A549 treated with RU486 at 1 μM for 4 hours (cell line): ENCODE measurements at places on chromosomes 3 and 15. TPM values are rescaled to one million over a fixed set of nuclear protein-coding genes. Genes with fewer than 3 reads are reported as not detected.

Gene DNAJC17
- total RNA-seq, result 21.9 to 28.6 TPM (median 27.2 TPM) in 5 replicates

Gene PCYT1A
- 29.9 to 39.8 TPM (median 31.8 TPM) in 5 replicates for total RNA-seq

Gene TLR9
- total RNA-seq, result 0.06 TPM in 1 of 5 replicates, not detected in the others

Gene REC114
- total RNA-seq, result not detected in 5 replicates

Gene GPR149
- not detected in 5 replicates for total RNA-seq

Gene C3orf22
- total RNA-seq, result not detected in 5 replicates

Gene ST8SIA2
- total RNA-seq, result 0.16 to 0.80 TPM (median 0.54 TPM) in 5 replicates

Gene NME9
- total RNA-seq, result not detected in 5 replicates

Gene RPLP1
- 3,078 to 5,473 TPM (median 3,983 TPM) in 5 replicates for total RNA-seq

Gene SCAANT1
- 1.2 TPM in 1 of 5 replicates, not detected in the others for total RNA-seq

Gene CHRNA5
- total RNA-seq, result 20.4 to 39.2 TPM (median 36.2 TPM) in 5 replicates

Gene SCG3
- 0.05 to 0.06 TPM in 2 of 5 replicates, not detected in the others for total RNA-seq

Gene FANCD2OS
- total RNA-seq, result not detected in 5 replicates

Gene LAMB2
- 64.3 to 97.2 TPM (median 88.8 TPM) in 5 replicates for total RNA-seq

Gene OCA2
- total RNA-seq, result 0.13 to 0.27 TPM (median 0.18 TPM) in 5 replicates

Gene ITIH1
- not detected in 5 replicates for total RNA-seq

Gene GLDN
- total RNA-seq, result 0.09 TPM in 1 of 5 replicates, not detected in the others
